NCI-H187 treated with DMSO at 0.1 percent for 48 hours (cell line): ENCODE measurements at places on chromosomes 13 and 19.
A peak's percentile ranks its signal among the peaks of the same experiment; 100 is the strongest.

DNA sequence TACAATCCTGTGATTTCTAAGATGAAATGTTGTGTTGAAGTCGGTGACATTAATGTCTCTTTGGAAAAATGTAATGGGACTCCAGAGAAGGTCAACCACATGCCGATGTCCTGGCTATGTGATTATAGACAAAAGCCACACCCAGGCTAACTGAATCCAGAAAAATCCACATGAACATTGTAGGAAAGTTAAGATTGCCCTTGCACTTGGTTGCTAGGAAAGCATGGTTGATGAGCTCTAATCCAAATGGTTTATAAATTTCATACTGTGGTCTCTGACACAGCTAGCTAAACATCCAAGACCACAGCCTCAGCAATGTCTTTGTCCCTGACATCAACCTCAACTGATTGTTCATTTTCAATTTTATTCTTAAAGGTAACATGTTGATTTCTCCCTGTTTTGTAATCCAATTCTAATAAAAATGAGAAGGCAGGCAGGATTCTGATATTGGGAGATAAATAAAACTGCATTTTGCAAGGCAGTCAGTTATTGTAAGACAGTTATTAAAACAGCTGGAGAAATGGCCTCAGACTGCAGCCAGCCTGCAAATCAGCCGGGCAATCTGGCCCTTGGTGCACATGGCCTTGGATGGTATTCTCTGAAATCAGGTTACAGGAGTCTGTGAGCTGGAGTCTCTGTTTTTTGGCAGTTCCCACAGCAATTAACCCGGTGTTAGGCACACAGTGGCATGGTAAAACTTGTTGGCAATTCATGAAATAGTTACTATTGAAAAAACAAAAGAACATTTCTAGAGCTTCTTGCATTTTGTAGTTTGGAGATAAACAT is 93.9 kb downstream of the STARD13 start:
- DNase-seq, result no peak

DNA sequence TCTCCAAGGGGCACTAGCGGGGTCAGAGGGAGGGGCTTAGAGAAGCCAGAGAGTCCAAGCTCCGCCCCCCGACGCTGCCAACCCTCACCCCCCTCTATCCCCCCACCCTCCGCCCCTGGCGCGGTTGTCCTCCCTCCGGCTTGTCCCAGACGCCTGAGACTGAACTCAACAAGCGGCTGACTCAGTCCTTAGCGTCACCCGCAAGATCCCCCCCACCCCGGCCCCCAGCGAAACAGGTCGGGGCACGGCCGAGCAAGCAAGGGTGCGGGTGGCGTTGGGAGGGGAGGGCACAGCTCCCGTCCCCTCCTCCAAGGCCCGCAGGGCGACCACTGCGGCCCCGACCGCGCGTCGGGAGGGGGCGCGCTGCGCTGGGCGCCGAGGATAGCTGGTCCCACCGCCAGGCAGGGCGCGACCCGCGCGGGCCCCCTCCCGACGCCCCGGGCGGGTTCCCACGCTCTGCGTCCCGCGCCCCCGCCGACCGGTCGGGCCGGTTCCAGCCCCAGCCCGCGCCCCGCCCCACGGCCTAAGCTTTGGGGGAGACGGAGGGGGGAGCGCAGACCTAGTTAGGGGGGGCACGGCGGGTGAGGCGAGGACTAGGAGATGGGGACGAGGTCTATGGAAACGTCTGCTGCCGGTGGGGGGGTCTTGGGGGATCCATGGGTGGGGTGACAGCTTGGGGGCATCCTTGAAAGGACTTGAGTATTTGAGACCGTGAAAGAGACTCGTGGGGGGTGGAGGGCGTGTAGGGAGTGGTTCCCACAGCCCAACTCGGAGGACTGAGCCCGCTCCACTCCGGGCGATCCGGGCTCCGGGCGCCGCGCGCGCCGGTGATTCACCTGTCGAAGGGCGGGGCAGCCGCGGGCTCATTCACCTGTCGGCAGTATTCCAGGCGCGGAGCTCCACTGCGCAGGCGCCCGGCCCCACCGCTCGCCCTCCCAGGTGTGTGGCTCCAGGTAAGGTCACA is 5.1 kb downstream of the NOTCH3 start:
- DNase-seq, result no peak

DNA sequence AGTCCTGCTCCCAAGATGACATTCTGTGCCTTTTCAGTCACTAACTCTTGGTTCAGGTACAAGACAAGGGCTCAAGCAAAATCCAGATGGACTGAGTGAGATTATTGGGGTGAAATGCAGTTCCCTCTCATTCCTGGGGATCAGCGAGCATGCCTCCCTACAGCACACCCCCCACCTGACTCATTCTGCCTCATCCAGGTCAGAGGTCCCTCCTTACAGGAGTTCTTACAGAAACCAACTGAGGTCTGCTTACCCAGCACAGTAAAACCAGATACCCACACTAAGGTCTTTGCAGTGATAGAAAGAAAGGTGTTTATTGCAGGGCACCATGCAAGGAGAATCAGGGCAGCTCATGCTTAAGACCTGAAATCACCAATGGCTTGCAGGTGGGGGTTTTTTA is 21.6 kb upstream of the MRI1 start:
- DNase-seq, result no peak

- DNase-seq, result no peak
Observed at GRCh38 chr13:46620471-46620870, 67.5 kb downstream of the LRCH1 start.

DNA sequence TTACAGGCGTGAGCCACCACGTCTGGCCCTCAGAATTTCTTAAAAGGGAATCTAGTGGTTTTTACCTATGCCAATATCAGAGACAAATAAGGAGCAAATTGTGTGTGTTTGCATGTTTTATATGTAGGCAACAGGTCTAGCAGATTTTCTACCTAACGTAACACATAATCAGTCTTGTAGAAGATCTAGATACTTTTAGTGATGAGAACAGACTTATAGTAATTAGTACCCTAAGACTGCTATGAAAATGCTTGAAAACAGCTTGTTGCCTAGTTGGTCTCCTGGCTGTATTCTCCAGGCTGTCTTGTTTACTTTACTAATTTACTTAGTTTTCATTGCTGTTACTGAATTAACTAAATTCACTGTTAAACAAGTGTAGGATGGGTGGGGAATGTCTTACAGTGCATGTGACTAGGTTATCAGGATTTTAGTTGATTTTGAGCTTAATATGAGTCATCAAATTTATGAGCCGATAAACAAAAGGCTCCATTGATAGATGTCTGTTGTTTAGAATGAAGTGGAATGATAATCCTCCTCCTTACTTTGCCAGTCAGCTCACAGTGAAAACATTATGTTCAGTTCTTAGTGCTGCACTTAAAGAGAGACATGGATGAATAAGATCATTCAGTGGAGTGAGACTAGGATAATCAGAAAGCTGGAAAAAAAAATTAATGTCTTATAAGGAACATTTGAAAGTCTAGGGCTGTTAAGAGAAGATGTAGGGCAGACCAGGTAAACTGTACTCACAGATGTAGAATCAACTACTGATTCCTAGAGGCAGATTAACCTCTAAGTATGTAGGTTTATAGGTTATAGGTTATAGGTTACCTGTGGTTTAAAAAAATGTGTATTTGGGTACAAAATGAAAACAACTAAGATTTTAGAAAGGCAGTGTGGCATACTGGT is 22.4 kb downstream of the GTF2F2 start:
- no peak for DNase-seq

GRCh38 chr13:31115616-31116015 is 46.1 kb downstream of the HSPH1 start:
- no peak for DNase-seq

DNA sequence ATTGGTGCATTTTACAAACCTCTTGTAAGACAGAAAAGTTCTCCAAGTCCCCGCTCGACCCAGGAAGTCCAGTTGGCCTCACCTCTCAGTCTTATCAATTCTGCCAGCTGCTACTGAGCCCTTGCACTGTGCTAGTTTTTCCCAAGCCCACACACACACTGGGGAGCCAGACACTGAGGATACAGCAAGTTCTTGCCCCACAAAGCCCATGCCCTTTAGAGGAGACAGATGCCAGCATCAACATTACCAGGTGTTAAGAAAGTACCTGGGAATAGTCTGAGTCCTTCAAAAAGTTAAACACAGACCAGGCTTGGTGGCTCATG is 175.0 kb downstream of the PTPRS start:
- no peak for DNase-seq

- DNase-seq, result no peak
Observed at GRCh38 chr19:12715929-12716328, 7.8 kb downstream of the TNPO2 start.

GRCh38 chr19:37309834-37310575 is 60.9 kb upstream of the ZNF527 start:
- no peak for DNase-seq

DNA sequence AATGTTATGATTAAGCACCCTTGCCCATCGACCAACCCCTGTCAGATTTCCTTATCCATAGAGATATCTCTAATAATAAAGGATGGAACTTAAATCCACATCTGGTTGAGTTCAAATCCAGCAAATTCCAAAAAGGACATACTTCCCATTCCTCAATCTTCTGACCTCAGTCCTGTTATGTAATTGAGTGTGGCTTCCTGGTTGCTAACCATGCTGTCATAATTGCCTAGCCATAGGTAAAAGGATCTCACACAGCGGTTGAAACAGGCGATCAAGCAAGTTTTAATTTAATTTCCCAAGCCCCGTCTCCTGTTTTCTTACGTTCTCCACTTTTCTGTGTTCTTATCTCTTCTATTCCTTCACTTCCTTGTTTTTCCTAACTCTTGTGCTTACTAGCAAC is 550.3 kb downstream of the GPC6 start:
- no peak for DNase-seq

GRCh38 chr13:44231786-44232516 is 141.7 kb upstream of the SERP2 start:
- peak; percentile 73 for DNase-seq

DNA sequence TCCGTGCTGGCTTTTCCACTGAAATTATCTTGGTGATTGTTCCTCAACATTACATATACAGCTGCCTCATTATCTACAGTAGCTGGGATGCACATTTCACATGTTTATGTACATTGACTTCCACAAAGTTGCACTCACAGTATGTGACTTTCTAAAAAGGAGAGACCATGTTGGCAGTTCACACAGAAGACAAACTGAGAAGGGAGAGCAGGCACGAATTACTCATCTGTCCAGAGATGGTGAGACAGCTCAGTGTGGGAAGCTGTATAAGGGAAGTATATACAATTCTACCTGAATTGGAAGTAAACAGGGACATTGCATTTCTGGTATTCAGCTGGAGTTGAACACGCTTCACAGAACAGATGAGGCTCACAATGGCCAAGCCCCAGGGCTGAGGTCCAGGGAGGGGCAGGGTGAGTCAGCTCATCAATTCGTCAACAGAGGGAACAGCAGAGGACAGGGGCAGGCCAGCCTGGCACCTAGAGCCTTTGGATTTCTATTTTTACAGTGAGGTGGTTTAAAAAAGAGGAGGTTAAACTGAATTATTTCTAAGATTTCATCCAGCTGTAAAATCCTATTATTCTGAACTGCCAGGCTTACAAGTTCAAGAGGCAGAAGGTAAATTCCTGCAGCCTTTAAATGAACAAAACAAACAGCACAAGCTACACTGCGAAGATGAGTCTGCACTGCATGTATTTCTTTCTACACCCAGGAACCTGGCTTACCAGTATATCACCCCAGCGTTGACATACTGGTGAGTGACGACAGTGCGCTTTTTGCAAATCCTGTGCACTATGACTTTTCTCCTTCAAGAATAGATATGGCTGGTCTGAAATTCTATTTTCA is 9.8 kb downstream of the PARP4 start:
- DNase-seq, result no peak

DNA sequence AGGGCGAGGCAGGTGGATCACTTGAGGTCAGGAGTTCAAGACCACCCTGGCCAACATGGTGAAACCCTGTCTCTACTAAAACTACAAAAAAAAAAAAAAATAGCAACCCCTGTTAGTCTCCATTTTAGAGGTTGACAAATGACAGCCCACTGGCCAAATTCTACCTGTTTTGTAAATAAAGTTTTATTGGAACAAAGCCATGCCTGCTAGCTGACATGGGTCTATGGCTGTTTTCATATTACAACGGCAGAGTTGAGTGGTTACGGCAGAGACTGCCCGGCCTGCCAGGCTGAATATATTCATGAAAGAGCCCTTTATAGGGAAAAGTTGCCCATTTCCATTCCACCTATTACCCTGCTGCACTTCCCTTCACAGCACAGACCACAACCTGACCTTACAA is 103.3 kb downstream of the ZNF557 start:
- no peak for DNase-seq

DNA sequence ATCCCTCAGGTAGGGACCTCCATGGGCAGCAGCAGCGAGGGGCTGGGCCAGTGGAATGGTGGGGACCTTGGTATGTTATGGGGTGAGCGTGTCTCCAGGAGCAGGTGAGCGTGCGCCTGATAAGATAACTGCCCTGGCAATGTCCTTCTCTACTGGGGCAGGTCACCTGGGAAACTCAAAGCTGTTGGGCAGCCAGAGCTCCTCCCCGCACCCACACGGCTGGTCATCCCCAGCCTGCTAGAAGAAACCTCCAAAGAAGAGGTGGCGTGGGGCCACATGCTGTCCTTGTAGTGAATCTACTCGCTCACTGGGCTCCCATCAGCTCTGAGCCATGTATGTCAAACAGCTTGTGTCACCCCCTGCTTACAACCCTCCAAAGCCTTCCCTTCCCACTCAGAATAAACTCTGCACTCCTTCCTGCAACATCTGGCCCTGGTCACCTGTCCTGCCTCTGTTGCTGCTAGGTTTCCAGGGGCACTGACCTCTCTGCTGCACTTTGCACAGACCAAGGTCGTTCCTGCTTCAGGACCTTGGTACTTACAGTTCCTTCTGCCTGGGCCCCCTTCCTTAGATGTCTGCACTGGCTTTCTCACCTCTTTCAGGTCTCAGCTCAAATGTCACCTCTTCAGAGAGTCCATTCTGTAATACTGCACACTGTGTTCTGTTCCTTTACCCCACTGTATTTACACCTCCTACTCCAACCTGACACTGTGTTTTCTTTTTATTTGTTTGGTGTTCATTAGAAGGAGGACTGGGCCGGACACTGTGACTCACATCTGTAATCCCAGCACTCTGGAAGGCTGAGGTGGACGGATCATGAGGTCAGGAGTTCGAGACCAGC is 1.8 kb upstream of the ATP4A start:
- DNase-seq, result no peak

- no peak for DNase-seq
Observed at GRCh38 chr19:23384858-23385257, 10.4 kb downstream of the ZNF91 start.

DNA sequence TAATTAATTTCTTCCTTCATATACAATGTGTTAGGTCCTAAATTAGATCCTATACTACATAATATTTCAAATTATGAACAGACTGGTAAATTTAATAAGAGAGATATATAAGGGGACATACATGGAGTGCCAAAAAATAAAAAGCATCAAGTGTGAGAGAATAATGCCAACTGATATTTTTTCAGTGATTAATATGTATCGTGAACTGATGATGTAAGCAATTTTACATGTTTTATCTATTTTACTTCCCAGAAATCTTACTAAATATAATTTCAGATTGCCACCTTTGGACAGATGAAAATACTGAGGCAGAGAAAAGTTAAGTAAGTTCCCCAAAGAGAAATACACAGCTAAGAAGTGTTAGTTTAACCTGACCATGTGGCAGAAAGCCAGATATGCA is 870.8 kb downstream of the SLITRK5 start:
- DNase-seq, result no peak
